Astrocyte (in vitro differentiated cells and primary cell): ENCODE measurements at places on chromosomes 11 and 22.

DNA sequence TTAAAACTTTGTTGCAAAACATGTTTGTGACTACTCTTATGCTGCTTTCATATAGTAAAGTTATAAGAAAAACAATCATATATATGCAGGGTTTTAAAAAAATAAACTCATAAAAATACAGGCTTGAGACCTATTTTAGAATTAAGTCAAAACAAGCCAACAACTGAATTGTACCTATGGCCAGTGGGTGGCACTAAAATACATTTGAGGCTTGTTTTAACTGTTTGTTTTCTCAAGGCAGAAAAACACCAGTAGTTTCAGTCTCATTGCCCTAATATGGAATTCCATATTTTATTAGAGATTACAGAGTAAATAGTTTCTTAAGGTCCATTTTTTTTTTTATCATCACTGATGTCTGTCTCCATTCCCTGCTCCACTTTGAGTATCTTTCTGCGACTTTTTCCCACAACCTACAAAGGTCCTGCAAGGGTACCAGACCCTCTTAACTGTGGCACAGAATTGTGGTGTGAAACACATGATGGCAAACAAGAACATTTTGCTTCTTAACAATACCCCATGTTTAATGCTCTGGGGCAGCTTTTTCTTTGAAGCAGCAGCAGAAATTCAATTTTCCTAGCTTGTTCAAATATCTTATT is 8.5 kb upstream of the CCDC89 start:
- peak; percentile 38 for DNase-seq

DNA sequence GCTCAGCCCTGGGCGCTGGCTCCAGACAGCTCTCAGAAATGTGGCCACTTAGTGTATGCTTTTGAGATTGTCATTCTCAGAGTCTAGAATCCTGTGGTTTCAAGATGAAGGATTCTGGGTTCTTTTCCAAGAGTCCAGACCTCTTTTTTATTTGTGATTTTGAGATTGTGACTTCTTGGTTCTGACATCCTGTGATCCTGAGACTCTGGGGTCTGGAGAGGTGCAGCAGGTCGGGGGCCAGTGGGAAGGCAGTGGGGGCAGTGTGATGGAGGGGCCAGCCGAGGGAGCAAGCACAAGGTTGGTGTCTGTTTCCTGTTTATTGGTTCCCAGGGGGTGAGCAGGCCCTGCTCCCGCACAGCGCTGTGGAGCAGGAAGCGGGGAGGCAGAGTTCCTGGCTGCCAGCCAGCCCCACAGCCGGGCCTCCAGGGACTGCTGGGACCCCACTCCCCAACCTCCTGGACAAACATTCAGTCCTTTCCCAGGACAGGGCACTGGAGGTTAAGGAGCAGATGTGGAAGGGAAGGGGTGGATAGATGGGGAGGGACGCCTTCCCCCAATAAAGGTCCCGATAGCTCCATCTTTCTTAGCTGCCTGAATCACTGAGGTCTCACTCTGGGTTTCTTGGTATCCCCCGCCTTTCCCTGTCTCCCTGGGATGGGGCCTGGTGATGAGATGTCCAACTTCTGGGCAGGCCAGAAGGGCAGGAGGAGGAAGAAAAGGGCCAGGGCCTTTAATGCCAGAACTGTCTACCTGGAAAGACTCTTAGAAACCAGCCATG is 13.7 kb downstream of the ARHGEF17 start:
- peak; percentile 70 for DNase-seq

DNA sequence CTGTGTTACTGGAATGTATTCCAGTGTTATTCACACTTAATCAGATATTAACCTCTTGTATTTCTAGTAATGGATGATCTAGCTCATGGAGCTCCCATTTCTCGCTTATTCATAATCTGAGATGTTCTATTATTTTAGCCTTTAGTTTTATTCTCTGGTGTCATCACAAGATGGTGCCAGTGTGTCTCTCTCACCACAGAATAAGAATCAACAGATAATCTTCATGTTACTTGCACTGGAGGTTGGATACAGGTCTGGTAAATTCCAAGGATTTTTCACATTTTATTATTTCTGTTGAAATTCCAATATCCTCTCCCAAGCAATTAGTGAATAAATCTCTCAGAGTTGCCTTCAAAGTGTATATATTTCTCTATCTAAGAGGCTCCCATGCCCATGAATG is 74.6 kb downstream of the CASP12 start:
- no peak for DNase-seq

- DNase-seq, result no peak
Measured at GRCh38 chr11:69309631-69310280, 15.8 kb downstream of the MYEOV start.

GRCh38 chr22:44412136-44412731 is 85.8 kb downstream of the RTL6 start:
- DNase-seq, result no peak

DNA sequence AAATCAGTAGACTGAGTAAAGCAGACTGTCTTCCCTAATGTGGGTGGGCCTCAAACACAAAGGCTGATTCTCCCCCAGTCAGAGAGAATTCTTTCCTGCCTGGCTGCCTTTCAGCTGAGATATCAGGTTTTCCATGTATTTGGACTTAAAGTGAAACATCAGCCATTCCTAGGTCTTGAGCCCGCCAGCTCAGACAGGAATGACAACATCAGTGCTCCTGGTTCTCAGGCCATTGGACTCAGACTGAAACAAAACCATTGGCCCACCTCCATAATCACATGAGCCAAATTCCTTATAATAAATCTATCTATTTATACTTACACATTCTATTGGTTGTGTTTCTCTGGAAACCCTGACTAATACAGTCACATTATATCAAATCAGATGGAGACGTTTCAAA is 56.7 kb upstream of the CLPB start:
- peak; percentile 40 for DNase-seq

DNA sequence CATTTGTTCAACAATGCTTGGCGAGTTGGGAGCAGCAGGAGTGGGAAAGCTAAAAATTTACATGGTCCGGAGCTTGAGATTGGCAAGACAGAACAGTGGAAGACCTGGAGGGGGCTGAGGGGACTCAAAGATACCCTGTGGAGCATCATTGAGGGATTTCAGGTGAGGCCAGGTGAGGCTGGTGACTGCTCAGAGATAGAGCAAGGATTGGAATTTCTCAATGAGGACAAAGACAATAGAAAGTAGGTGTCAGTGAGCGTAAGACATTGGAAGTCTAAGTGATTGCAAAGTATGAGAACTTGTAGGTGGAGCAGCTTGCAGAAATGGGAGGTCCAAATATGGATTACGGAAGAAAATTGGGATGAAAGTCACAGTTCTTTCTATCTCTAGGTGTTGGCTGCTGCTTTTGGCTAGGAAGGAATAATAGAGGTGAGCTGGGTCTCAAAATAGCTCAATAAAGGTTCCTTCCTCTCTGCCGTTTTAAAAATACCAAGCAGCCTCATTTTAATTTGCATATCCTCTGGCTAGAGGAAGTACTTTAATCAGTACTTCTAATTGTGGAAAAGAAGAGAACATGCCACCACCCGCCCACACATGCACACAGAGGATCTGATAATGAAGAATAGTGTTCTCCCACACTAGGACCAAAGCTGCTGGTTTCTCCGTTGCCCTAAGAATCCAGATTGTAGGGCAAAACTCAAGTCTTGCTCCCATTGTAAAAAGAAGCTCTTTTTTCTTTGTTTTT is 41.8 kb upstream of the SORL1-AS1 start:
- no peak for DNase-seq

- DNase-seq, result peak; percentile 31
Measured at GRCh38 chr22:44931077-44931540, 78.7 kb downstream of the PHF21B start.

DNA sequence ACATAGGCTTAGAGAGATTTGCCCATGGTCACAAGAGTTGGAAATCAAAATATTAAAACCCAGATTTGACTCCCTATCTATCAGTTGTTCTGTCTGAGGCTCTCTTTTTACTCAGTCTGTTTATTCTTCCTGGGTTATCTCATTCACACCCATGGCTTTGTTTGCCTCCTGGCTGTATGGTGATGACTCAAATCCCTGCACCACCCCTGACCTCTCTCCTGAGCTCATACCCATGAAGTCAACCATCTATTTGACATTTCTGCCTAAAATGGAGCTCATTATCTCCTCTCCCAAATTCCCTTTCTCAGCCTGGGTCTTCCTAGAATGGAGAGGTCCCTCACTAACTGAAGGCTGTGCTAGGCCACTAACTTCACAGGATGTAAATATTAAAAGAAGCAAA is 27.8 kb upstream of the CCDC134 start:
- no peak for DNase-seq
